ENCODE measurements at places on chromosomes 12 and 14. TPM values are rescaled to one million over a fixed set of nuclear protein-coding genes. Genes with fewer than 3 reads are reported as not detected.

The ANKRD33 gene
- not detected for total RNA-seq

The POTEM gene
- total RNA-seq: not detected

DNA sequence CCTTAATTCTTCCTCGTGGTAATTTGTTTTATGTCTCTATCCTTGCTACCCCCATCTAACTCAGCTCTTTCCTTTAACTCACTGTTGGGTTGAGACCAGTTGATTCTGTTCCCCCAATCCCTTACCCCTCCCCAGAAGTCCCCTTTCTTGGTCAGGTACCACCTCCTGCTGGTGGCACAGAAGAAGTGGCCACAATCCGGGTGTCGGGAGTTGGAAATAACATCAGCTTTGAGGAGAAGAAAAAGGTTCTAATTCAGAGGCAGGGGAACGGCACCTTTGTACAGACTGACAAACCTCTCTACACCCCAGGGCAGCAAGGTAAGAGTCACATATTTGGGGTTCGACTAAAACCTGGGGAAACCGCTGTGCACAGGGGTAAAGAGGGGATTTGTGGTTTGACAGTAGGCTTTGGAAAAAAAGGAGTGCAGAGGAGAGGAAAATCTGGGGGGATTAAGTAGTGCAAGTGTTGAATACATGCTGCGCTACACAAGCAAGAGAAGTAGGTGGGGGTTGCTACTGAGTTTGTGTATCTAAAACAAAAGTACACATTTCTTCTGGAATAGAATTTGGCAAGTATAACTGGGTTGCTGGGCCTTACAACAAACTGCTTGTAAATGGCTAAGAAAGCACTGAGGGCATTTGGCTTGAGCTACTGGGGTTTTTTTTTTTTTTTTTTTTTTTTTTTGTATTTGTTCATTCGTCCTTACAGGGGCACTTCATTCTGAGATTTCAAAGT, 1.3 kb downstream of the A2ML1 start:
- no peaks in the 10 kb centered on the region for H3K27me3 ChIP-seq
- no peaks in the 10 kb centered on the region for H3K36me3 ChIP-seq
- DNase-seq: no peak
- H3K27ac ChIP-seq: no peak overlapping the region
- H3K4me3 ChIP-seq: no peak overlapping the region
- no peaks in the 10 kb centered on the region for H3K4me1 ChIP-seq

DNA sequence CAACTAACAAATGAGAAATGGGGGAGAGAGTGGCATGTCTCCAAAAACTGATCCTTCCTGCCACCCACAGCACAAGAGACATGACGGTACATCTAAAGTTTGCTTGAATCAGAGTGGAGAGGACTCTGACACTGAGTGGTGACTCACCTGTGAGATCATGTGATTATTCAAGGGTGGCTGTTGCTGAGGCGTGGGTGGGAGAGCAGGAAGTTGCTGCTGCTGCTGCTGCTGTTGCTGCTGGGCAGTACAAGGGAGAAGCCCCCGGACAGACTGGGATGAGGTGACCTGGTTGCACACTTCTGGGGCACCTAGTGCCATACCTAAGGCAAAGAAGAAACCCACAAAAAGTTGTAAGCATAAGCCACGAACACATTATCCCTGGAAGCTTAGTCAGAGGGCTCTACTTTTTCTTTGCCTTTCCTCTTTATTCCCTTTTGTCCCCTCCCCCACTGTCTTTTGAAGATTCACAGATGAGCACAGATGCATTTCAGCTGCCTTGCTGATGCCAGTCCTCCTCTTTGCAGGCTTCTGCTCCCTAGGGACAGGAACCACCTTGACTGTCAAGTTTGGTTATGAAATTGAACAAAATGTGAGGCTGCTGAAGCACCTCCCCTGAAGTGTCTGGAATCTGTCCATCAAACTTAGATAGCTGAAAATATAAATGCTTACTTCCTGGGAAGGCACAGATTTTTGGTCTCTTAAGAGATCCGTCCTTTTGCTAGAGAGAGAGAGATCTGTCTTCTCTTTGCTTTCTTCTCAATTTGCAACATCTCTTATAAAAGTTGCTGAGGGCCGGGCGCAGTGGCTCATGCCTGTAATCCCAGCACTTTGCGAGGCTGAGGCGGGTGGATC, 29.4 kb upstream of the STAC3 start:
- no peak for DNase-seq
- peak overlapping the region; percentile 77 for H3K27ac ChIP-seq
- no peaks in the 10 kb centered on the region for H3K27me3 ChIP-seq
- no peak overlapping the region for H3K4me3 ChIP-seq
- no peaks in the 10 kb centered on the region for H3K4me1 ChIP-seq
- H3K36me3 ChIP-seq: peaks cover 50% of the 10 kb centered on the region

The GZMB gene
- 0.79 TPM for total RNA-seq

- H3K27ac ChIP-seq: no peak overlapping the region
- H3K27me3 ChIP-seq: no peaks in the 10 kb centered on the region
- H3K4me3 ChIP-seq: no peak overlapping the region
- no peaks in the 10 kb centered on the region for H3K4me1 ChIP-seq
Observed at GRCh38 chr14:102095231-102095870, 8.5 kb upstream of the HSP90AA1 start.

DNA sequence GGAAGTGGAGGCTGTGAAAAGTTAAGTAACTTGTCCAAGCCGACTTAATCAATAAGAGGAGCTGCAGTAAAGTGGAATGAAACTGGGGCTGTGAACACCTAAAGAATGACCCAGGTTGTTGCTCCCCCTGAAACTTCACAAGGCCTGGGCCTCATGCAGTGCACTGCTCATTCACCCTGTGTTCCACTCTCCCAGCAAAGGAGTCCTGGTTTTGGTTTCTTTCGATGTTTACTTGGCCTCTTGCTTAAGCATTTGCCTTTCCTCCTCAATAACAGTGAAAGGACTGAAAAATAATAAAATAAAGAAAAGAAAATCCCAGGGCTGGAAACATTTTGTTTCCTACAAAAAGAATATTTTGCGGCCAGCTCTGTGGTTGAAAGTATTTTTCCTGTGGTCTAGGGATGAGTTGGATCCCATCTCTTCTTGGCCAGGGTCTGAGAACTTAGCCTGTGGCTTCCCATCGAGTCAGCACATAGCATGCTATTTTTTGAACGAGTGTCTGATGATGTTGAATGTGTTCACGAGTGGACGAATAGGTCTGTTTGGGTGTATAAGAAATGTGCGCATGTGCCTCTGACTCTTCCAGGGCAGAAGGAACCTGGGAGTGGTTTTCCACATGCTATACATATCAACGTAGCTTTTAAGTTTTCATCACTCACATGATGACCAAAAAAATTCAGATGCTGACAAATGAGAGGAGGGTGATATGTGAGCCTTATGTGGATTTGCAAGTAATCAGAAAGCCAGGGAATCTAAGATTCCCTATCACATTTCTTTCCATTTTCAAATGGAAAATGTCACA, 349.8 kb downstream of the ZFP36L1 start:
- H3K4me3 ChIP-seq: no peak overlapping the region
- DNase-seq: no peak
- H3K27me3 ChIP-seq: no peaks in the 10 kb centered on the region
- H3K36me3 ChIP-seq: no peaks in the 10 kb centered on the region
- peaks cover 26% of the 10 kb centered on the region for H3K4me1 ChIP-seq

DNA sequence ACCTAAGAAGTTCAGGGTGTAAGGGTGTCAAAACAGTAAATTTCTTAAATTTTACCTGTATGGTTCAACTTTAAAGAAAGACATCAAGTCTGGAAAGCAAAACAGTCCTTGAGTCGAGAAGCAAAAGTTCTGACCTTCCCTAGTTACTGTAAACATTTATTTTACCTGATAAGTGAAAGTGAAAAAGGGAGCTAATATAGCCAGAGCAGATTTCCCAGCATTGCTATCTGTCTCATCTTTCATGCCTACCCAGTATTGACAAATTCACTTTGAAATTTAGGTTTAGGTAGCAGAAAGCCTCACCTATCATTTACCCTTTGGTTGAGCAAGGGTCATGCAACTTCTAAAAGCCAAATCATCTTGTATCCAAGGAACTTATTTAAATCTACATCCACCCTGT, 24.5 kb downstream of the SLC38A4 start:
- no peaks in the 10 kb centered on the region for H3K36me3 ChIP-seq
- no peak for DNase-seq
- peaks cover 33% of the 10 kb centered on the region for H3K4me1 ChIP-seq
- H3K27ac ChIP-seq: peak overlapping the region; percentile 82
- peak overlapping the region; percentile 92 for H3K4me3 ChIP-seq

The SLC10A1 gene
- 1.1 TPM for total RNA-seq

DNA sequence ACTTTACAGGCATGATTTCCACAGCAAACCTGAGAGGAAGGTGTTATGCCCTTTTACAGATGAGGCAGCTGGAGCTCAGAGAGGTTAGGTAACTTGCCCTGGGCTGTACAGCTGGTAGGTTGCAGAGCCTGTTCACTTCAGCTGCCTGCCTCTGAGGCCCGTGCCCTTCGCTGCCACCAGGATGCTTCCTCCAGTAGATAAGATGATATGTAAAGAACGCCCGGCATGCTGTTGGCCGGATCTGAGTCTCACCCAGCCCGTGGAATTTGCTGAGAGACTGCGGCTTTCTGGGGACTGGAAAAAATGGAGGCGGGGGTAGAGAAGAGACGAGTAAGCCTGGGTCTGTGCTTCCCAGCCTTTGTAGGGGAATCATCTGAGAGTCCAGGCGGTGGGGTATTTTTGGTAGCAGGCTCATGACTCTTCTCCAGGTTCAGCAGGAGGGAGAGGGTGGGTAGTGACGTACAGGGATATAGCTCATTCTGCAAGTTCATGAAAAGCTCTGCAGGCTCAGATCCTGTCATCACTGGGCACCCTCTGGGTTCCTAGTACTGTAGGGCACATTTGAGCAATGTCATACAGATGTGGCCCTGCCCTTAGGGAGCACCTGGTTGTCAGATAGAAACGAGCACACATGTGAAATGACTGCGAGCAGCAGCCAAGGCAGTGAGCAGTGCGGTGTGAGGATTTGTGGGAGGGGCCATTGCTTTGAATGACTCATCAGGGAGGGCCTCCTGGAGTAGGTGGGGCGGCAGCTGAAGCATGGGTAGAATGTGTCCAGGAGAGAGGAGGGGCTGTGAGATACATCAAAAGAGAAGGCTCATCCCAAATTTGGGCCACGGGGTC, 159.4 kb downstream of the TSPAN9 start:
- H3K27ac ChIP-seq: no peak overlapping the region
- H3K4me1 ChIP-seq: peaks cover 16% of the 10 kb centered on the region
- H3K27me3 ChIP-seq: no peaks in the 10 kb centered on the region
- no peak overlapping the region for H3K4me3 ChIP-seq

The HVCN1 gene
- 2.6 TPM for total RNA-seq

- no peaks in the 10 kb centered on the region for H3K36me3 ChIP-seq
- DNase-seq: no peak
- H3K27ac ChIP-seq: no peak overlapping the region
- no peak overlapping the region for H3K4me3 ChIP-seq
Observed at GRCh38 chr12:55712700-55713415, 3.0 kb upstream of the BLOC1S1 start.

DNA sequence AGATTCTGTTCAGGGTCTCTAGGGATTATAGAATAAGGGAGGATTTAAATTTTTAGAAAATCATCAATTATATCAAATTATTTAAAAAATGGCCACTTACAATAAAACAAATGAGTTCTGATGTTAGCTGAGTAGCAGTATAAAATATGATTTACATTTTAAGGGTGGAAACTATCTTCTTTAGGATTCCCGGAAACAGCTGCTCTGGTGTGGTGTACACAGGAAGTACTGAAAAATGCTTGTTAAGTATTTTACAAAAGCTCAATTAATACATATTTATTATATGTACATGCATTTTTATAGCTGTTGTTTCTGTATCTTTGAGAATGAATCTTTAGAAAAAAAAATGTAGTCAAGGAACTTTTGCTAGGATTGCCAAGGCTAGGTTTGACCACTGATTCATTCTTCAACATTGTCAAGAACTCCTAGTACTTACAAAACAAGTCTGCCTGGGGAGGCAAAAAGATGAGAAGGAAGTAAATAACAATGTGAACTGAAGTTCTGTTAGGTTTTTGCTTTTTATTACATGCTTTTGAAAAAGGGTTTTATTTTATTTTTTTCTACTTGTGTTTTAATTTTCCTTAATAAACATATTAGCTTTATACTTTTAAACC, 48.0 kb downstream of the ARF6 start:
- no peak overlapping the region for H3K4me3 ChIP-seq
- DNase-seq: no peak
- H3K36me3 ChIP-seq: no peaks in the 10 kb centered on the region
- no peaks in the 10 kb centered on the region for H3K4me1 ChIP-seq
- no peaks in the 10 kb centered on the region for H3K27me3 ChIP-seq
- H3K27ac ChIP-seq: no peak overlapping the region

DNA sequence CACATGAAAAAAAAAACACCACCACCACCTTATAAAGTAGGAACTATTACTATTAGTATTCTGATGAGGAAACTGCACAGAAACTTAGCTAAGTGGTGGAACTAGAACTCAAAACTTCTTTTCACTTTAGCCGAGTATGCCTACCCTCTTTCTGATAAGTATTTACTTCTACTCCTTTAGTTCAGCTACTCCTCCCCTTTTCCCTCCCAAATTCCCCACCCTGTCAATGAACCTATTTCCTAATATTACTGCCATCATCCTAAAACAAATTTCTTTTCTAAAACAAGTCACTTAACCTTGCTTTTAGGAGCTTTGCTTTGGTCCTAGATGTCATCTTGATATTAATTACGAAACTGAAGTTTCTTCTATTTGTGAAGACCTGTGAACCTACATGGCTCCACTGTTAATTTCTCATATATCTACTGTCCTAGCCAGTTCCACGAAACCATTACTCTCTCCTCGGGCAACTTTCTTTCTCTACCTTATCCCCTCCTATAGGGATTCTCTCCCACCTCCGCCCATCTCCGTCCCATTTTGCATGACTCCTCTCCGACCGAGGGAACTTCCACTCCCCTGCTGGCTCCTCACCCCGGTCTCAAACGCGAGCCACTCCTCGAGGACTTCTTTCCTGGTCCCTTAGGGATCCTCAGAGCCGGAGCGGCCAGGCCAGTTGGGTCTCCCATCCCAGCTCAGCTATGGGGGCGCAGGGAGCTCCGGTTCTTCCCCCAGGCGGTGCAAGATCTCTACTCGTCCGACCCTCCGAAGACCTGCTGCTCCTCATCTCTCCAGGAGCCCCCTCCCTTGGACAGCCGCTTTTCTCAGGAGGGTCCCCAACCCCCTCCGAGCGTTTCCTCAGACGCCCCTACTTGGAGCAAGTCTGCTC, 1.1 kb downstream of the NUMB start:
- H3K27me3 ChIP-seq: no peaks in the 10 kb centered on the region
- H3K4me1 ChIP-seq: peaks cover 6% of the 10 kb centered on the region
- peak overlapping the region; percentile 90 for H3K27ac ChIP-seq
- peak overlapping the region; percentile 96 for H3K4me3 ChIP-seq
- DNase-seq: peak; percentile 60

GRCh38 chr12:115451780-115452736, 768.1 kb upstream of the TBX3 start:
- no peak overlapping the region for H3K27ac ChIP-seq
- peaks cover 8% of the 10 kb centered on the region for H3K4me1 ChIP-seq
- H3K4me3 ChIP-seq: no peak overlapping the region

- peak overlapping the region; percentile 84 for H3K4me3 ChIP-seq
- no peaks in the 10 kb centered on the region for H3K36me3 ChIP-seq
- DNase-seq: peak; percentile 44
- H3K4me1 ChIP-seq: peaks cover 26% of the 10 kb centered on the region
- no peaks in the 10 kb centered on the region for H3K27me3 ChIP-seq
Observed at GRCh38 chr12:104137001-104137901, 759 bp downstream of the NFYB start.
